Non-pigmented ciliary epithelial cell (primary cell): ENCODE measurements at places on chromosomes 1 and 21.

DNA sequence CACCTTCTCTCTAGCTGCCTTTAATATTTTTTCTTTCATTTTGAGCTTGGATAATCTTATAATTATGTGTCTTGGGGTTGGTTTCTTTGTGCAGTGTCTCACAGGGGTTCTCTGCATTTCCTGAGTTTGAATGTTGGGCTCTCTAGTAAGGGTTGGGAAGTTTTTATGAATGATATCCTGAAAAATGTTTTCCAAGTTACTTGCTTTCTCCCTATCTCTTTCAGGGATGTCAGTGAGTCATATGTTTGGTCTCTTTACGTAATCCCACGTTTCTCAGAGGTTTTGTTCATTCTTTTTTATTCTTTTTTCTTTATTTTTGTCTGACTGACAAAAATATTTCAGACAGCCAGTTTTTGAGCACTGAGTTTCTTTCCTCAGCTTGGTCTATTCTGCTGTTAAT is 55.4 kb upstream of the CCDC190 start:
- DNase-seq: no peak

GRCh38 chr1:228062085-228062791 is 20.3 kb upstream of the ARF1 start:
- DNase-seq: no peak

GRCh38 chr1:232305050-232305449 is 324.9 kb downstream of the SIPA1L2 start:
- DNase-seq: no peak

- DNase-seq: no peak
These were observed 49.2 kb upstream of the PAX7 start for GRCh38 chr1:18581420-18581880.

DNA sequence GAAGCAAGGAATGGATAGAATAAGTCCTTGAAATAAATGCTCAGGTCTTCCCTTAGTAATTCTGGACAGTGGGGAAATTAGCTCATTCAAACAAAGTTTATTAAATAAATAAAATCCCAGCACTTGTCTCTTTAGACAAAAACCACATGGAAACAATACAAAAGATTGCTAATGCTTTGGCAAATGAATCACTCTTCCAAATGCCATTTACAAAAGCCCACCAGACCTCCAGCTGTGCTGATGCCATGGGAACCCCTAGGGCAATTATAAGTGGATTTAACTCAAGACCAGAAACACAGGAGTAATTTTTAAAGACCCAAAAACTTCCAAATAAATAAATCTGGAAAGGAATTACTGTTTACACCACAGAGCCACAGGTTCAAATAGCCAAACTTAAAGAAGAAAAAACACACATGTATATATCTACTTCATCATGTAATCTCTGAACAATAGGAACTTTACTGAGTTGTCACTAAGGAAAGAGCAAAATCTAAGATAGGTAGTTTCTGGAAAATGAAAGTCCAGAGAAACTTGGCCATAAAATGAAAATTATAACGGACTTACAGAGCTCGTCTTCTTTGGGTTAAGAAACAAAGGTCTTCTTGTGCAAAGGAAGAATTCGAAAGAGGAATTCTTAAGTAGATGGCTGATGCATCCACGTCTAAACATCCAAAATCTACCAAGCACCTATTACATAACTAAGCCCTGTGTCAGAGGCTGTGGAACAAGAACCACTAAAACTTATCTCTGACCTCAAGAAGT is 399.4 kb downstream of the SMYD3 start:
- no peak for DNase-seq

DNA sequence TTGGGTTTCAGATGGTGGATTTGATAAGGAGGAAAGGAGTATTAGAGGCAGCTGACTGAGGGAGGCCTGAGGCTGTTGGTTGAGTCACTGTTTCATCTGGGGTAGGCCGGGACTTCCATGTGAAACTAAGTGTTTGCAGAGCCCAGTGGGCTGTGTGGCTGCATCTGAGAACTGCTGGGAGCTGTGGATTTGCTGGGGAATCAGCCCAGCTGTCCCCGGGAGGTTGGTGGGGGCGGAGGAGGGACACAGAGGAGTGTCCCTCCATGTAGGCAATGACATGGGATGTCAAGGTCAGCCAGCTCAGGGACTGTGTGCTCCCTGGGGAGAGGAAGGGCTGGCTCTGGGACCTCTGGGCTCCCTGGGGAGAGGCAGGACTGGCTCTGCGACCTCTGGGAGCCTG is 36.4 kb downstream of the SLC2A7 start:
- no peak for DNase-seq

- no peak for DNase-seq
These were observed 50.4 kb upstream of the F3 start for GRCh38 chr1:94591823-94592570.

GRCh38 chr21:44461005-44461404 is 5.7 kb downstream of the LRRC3 start:
- no peak for DNase-seq

DNA sequence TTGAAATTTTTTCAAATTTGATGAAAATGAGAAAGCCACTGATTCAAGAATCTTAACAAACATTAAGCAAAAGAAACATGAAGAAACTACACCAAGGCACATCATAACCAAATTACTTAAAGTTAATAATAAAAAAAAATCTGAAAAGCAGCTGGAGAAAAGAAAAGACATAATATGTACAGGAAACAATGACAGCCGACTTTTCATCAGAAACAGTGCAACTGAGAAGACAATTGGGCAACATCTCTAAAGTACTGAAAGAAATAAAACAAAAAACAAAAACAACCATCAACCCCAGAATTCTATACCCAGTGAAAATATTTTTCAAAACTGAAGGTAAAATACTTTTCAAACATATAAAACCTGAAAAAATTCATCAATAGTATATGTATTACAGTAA is 73.8 kb upstream of the DMRTA2 start:
- DNase-seq: no peak

DNA sequence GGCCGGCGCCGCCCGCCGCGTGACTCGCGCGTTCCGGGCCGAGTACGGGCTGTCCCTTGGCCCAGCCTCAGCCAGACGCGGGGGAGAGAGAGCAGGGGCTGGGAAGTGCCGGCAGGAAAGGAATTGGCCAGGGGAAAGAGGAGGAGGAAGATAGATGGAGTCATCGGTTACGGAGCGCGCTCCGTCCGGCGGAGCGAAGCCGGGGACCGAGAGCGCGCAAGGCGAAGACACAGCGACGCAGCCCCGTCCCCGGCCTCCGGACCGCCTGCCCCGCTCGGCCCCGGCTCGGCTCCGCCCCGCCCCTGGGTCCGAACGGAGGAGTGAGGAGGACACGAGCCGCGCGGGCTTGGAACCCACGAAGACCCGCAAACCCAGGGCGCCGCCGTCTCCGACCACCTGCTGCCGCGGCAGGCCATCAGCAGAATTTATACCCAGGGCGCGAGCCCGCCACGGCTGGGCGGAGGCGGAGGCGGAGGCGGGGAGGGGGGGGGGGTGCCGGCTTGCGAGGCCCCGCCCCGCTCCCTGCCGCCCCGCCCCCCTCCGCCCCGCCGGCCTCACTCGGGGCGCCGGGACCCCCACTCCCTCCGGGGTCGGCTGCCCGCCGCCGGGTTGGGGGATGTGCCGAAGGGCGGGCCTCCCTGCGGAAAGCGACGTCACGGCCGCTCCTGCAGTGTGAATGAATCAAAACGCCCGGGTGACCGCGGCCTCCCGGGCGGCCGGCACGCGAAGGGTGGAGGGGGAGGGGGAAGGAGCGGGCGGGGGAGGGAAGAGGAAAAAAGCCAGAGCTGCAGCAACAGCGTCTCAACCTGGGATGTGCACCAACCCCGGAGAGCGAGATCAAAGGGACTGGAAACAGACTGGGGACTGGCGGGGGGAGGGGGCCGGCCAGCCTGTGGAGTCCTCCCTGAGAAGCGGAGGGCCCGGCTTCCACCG is at the start of gene LHX4:
Gene LHX4, plus strand, starts transcription at position 782 of the 933 bp plus-strand sequence. CDS start 266 bp downstream, outside the sequence.
- no peak for DNase-seq

DNA sequence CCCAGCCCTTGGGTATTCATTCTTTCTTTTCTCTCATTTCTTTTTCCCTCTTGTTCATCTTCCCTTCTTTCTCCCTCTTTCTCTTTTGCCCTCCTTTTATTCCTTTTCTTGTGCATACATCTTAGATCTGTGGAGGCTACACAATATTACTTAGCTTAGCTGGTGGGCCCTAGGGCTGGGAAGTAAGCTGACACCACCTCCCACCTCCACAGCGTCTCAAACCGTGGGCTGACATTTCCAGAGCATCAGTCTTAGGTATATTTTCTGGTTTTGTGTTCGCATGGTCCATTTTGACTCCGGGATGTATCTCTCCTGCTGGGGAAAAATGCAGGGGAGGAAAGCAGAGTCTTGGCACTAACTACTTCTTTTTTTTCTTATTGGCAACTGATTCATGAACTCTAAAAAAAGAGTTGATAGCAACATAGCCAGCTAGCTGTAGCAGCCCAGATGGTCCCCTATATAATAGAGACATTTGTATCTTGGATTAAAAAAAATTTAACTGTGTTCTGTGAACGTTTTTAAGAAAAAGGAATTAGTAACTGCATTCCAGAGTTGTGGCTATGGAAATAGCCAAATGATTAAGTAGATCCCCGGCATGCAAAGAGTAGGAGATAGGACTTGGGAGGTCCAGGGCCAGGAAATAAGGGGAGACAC is 15.5 kb downstream of the CNIH3 start:
- no peak for DNase-seq

GRCh38 chr1:86757272-86757984 is 53.1 kb downstream of the SH3GLB1 start:
- no peak for DNase-seq

DNA sequence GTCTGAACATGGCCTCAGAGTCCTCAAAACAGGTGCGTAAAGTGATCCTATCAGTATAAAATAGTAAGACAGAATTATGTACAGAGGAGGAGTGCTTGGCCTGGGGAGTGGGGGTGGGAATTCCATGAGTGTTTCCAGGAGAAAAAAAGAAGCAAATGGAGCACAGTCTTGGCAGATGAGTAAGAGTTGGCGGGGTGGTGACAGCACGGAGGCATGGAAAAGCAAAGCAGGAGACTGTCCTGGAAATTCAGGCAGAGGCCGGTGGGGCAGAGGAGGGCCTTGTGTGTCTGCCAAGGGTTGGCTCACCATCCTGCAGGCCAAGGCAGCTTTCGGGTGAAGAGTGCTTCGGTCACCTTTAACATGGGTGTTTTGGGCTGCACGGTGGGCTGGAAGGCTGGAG is 63.4 kb downstream of the OPTC start:
- no peak for DNase-seq

GRCh38 chr1:109208836-109209463 is 4.8 kb upstream of the SARS1 start:
- DNase-seq: no peak

- no peak for DNase-seq
These were observed 2.0 kb upstream of the TRAPPC3 start for GRCh38 chr1:36151134-36151844.

DNA sequence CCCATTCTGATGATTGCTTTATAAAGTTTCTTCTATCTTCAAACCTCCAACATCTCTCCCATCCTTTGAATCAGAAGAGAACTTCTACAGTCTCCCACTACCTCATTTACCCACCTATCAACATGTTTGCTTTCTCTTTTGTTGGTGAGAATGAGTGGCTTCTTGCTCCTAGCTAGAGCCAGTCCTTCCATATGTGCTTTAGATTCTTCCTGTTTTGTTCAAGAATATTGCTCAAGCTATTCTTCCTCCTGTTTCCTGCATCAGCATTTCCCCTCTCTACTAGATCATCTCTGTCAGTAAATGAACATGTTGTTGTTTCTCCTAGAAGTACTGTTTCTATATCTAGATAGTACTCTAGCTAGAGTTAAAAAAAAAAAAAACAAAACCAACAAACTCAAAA is 6.3 kb downstream of the ATF6 start:
- no peak for DNase-seq

GRCh38 chr1:42928859-42929258 is 29.8 kb downstream of the SLC2A1 start:
- DNase-seq: no peak

GRCh38 chr1:23394684-23395083 is 25.0 kb upstream of the ZNF436 start:
- no peak for DNase-seq

DNA sequence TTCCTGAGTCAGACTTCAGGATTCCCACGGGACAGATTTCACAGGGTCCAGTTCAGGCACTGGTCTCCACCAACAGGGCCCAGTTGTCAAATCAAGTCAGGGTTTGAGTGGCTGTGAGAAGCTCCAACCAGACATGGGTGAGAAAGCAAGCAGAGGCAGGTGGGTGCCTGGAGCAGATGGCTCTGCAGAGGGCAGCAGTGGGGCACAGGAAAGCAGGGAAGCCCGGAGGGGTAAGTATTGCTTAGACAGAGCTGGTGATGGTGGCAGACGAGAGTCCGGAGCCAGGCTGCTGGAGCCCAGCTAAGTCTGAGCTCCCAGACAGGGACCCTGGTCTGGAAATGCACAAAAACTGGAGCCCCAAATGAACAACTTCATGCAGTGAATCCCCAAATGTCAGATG is 40.4 kb downstream of the RIMS3 start:
- DNase-seq: no peak

DNA sequence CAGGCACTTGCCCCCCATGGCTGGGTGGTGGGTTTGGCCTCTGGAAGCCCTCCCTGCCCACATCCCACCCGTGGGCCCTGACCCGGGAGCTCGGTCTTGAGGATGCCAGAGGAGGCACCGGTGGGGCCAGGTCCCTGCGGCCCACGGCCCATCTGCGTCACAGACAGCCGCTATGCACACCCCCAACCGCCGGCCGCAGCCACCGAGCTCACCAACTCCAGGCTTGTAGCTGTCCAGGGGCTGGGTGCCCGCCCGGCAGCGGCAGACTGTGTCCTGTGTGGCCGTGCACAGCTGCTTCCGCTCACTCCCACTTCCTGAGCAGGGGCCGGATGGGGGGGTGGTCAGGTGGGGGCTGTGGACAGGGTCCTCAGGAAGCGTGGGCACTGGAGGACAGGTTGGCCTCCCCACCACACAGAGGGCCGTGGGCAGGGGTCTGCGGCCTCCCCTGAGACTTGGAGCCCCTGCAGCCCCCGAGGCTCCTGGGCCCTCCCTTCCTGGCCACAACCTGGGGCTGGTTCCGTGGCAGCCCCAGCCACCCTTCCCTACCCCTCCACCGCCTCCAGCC is 1.1 kb downstream of the TNFRSF4 start:
- no peak for DNase-seq

DNA sequence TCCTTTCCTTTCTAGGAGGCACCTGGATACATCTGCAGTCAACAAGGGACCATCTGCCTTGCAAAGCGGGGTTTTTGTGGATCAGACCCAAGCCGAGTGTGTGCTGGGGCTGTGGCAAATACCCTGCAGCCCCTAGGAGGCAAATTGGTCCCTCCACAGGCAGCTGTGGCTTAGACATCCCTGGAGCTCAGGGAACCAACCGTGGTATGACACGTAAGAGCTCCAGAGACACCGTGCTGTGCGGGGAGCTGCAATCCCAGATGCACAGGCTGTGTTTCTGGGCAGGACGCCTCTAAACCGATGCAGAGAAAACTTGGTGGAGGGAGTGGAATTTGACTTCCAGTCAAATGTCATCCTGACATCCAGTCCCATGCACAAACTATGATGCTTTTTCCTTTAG is 141.5 kb downstream of the KAZN start:
- no peak for DNase-seq
